ENCODE measurements at places on chromosomes 3 and 15.
A peak's percentile ranks its signal among the peaks of the same experiment; 100 is the strongest.

DNA sequence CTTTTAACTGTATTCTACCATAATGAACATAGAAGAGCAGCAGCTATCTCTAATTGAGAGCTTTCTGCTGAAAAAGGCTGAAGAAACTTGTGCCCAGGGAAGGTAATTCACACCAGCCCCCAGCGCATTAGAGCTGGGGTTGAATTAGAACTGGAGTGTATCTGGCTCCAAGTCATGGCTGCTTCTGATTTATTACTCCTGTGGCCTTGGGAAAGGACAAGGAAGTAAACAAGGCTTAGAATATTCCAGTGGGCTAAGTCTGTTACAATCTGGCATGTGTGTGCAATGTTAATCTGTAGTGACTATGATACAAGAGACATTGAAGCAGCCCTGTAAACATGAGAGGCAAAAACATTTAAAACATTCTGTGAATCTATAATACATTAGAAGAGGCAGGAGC lies 18.1 kb downstream of the CPA3 start:
- no peak for DNase-seq

GRCh38 chr3:189204167-189204866 lies 32.5 kb downstream of the TPRG1 start:
- no peak for DNase-seq

DNA sequence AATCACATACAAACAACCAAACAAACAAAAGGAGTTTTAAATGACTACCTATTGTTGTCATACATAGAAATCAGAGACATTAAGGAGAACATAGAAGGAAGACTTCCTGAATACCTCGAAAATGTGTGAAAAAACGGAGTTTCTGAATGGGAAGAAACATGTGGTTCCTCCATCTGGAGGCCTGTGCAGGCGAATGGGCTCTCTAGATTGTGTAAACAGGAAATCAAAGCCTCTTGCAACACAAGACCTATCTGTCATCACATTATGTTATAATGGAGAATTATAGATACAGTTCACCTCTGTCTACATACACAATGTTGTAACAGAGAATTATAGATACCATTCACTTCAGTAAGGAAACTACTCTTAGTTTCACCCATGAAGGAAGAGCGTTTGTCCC lies 44.1 kb downstream of the RUBCN start:
- DNase-seq = no peak

- no peak for DNase-seq
Observed at GRCh38 chr3:70861855-70862254, 549.4 kb upstream of the MDFIC2 start.

DNA sequence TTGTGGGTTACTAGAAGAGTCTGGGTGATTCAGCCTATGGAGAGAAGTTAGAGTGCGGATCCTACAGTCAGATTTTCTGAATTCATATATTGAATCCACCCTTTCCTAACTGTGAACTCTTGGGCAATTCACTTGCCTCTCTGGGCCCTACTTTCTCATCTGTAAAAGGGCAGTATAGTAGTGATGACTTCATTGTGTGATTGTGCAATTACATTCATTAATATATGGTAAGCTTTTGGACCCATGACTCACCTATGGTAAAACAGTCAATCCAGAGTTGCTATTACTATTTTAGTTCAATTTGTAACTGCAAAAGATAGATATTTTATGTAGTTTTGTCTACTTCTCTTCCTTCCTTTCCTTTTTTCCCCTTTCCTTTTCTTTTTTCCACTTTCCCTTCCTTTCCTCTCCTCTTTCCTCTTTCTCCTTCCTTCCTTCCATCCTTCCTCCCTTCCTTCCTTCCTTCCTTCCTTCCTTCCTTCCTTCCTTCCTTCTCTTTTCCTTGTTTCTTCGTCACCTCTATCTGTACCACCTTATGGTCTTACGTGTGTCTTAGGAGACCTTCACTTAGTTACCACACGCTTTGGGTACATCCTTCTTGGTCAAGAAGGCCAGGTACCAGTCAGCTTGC lies 37.0 kb downstream of the GMNC start:
- no peak for DNase-seq

DNA sequence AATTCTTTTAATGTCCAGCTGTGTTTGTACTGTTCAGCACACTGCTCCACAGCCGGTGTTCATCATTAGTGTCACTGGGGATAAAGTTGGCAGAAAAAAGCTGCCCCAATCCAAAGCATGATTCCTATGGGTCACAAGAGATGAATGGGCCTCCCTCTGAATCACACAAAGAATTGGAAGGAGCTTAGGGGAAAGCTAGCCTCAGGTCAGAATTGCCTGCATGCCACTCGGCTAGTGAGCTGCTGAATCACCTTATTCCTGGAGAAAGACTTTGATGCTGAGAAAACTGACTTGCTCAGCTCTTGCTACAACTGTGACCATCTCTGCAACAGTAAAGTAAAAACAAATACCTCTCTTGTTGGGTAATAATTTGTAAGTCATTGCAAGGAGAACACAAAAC lies 3.5 kb downstream of the CCK start:
- DNase-seq = no peak

DNA sequence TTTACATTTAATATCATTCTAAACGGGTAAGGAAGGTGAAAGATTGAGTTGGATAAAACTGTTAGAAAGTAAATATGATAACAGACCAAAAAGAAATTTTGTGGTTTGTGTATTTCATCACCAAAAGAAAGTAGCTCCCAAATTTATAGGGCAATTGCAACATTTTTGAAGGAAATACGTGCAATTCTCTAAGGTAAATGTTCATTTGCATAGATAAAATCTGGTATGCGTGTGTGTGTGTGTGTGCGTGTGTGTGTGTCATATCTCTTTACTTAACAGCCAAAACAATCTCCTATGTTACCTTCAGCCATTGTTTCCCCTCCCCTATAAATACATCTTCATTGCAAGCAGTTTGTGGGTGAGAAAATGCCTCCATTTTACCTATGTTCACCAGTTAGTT lies 208.4 kb downstream of the TNIK start:
- DNase-seq = peak; percentile 39

GRCh38 chr3:73255609-73256029 lies 194.2 kb downstream of the EBLN2 start:
- DNase-seq = no peak

- DNase-seq = no peak
Observed at GRCh38 chr3:169524131-169524530, 139.4 kb downstream of the MECOM start.

DNA sequence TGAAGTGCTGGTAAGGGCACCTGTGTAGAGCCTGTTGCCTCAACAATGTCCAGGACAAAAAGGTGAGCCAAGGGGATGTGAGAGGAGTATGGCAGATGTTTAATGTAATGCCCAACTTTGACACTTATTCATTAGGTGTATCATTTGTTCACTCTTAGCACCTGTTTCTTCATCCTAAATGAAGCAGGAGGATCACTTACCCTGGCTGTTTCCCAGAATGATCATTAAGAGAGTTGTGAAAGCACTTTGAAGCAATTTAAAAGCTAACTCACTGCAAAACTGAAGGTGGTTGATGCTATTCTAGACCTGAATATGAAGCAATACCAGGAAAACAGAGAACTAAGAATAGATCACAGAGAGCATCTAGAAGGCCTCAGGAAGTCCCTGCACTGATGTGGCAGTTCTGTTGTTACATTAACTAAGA lies 3.4 kb upstream of the HHLA2 start:
- peak; percentile 36 for DNase-seq

- no peak for DNase-seq
Observed at GRCh38 chr15:32730677-32731654, 13.2 kb downstream of the GREM1 start.

DNA sequence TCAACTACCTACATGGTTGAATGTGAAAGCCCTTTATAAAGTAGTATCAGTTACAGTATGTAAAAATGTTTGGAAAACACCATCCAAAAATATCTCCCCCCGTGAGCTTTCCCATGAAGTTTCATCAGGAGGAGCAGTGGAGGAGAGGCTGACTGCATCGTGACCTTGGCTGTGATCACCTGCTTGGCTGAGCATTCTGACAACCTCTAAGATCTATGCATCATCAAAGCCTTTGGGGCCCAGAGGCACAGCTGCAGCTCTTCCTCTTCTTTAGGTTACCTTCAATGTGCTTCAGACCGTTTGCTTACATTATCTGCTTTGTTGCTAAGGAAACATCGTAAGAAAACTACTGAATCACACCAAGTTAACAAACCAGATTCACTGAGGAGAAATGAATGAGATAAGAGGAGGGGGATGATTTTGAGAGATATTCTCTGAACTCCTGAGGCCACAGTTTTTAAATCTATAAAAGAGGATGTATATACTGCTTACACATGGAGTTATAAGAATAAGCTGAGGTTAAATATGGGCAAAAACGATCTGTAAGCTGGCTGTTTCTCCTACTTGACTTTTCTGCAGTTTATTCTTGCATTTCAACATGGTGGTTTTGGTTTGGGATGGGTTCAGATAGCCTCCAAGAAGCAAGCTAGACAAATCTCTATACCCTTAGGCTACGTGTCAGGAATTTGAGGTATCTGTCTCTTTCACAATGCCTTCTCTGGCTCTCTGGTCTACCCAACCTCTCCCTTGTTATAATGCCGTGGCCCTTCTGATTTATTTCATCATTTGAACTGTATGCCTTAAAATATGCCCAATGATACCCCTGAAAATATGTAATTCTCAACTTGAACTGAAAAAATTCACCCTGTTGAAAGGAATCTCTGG lies 4.0 kb downstream of the GCSAM start:
- peak; percentile 81 for DNase-seq

GRCh38 chr3:157807280-157807679 lies 298.9 kb downstream of the SHOX2 start:
- no peak for DNase-seq

DNA sequence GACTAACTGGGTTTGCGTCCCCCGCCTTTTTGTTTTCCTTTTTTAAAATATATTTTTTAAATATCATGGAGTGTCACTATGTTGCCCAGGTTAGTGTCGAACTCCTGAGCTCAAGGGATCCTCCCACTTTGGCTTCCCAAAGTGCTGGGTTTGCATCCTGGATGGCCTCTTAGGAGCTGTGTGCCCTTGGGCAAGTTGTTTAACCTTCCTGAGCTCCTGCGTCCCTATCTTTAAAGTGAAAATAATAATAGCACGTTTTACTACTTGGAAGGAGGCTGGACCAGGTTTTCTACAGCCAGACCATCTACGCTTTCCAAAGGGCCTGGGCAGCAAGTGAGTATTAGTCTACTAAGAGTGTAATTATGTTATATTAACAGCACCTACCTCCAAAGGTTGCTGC lies 44.2 kb upstream of the RNU6-1 start:
- DNase-seq = no peak

DNA sequence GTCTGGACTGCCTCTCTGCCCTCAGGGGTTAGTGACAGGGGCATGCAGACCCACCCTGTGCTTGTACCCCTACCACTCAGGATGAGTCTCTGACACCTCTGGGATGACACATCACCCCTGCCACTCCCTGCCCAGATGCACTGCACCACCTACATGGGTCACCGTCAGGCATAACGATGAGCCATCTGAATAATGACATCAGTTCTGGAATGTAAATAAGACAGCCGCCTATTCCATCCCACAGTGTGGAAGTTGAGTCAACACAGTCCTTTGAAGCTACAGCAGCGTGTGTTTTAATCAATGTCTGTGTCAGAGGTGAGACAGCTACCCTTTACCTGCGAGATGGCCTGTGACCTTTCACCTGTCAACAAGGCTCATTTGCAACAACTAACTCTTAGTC lies 268.7 kb upstream of the ARRDC4 start:
- no peak for DNase-seq

- DNase-seq = no peak
Observed at GRCh38 chr3:79586232-79586631, 181.6 kb downstream of the ROBO1 start.

DNA sequence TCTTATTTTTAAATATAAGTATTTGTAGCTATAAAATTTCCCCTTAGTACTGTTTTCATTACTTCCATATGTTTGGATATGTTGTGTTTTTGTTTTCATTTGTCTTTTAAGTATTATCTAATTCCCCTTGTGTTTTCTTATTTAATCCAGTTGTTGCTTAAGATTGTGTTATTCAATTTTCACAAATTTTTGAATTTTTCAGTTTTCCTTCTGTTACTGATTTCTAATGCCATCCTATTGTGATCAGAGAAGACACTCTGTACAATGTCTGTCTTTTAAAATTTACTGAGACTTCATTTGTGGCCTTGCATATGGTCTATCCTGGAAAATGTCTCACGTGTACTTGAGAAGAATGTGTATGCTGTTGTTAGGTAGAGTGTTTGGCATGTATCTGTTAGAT lies 795.6 kb upstream of the CFAP20DC start:
- DNase-seq = no peak

- DNase-seq = no peak
Observed at GRCh38 chr15:99909592-99910295, 176.5 kb upstream of the LYSMD4 start.

GRCh38 chr3:127719369-127719768 lies 46.6 kb downstream of the ABTB1 start:
- DNase-seq = no peak

GRCh38 chr3:56935811-56936210 lies 124.7 kb upstream of the SPATA12 start:
- no peak for DNase-seq

GRCh38 chr3:130316169-130316568 lies 29.3 kb upstream of the COL6A5 start:
- DNase-seq = no peak

- no peak for DNase-seq
Observed at GRCh38 chr3:97257942-97258697, 443.7 kb downstream of the EPHA6 start.

DNA sequence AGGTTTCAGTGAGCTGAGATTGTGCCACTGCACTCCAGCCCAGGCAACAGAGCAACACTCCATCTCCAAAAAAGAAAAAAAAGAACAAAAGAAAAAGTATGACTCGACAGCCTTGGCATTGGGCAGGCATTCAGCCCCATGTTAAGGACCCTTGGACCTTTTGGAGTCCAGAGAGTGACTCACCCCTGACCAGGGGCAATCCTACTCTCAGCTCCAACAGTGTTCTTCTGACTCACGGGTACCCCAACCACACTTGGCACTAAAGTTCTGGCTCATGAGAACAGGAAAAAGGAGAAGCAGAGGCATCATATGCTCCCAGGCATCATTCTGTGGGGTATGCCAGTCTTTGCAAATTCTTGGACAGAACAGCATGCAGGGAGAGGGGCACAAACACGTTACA lies 252.4 kb upstream of the HES1 start:
- DNase-seq = no peak

DNA sequence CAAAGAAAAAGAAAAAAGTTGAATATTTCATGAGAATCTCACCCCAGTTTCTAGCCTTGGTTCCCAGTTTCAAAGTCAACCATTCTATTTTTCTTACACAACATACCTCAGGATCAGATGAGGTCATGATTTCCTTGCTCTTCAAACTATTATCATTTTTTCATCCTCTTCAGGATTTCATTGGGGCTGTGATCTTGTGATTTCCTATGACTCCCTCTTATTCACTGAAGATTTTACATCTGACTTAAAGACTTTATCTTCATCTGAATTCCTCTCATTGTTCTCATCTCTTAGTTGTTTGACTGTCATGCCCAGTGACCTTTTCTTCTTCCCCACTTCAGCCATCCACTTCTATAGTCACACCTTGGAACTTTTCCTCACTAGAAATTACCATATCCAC lies 3.1 kb upstream of the C3orf33 start:
- DNase-seq = no peak

GRCh38 chr3:98701071-98701675 lies 62.0 kb upstream of the ST3GAL6 start:
- DNase-seq = no peak
